ENCODE measurements at places on chromosomes 4 and X.

DNA sequence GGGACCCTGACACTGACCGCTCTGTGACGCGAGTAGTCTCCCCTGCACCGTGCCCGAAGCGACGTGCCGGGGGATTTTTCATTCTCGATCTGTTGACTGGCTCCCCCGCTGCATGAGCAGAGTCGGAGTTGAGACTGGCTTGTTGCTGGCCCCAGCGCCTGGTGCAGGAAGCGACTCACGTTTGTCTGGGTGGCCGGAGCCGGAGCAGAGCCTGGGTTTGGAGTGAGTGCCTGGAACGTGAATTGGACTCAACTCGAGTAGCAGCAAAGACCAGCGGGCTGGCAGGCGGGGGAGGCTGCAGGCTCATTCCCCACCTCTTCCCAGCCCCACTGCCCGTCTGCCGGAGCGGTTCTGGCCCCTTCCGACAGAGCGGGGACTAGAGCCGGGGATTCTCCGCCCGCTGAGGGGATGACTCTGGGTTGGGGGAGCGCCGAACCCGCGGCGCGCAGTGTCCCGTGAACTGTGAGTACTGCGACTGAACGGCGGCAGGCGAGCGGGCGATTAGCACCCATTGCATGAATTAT lies 554 bp downstream of the PCDH7 start:
- no peak for DNase-seq

DNA sequence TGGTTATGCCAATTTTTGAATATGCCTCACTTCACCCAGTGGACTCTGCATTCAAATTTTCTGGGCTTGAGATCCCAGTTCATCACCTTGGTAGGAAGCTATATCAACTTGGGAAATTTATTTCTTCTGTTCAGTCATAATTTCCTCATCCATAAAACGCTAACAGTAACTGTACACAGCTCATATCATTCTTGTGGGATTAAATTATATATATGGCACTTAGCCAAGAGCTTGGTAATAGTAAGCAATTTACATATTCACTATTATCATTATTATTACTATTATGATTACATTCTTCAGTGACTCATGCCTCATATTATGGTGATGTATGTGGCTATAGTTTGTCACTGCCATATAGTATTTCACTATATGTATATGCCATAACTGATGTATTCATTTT lies 177.6 kb downstream of the CPE start:
- DNase-seq = no peak

DNA sequence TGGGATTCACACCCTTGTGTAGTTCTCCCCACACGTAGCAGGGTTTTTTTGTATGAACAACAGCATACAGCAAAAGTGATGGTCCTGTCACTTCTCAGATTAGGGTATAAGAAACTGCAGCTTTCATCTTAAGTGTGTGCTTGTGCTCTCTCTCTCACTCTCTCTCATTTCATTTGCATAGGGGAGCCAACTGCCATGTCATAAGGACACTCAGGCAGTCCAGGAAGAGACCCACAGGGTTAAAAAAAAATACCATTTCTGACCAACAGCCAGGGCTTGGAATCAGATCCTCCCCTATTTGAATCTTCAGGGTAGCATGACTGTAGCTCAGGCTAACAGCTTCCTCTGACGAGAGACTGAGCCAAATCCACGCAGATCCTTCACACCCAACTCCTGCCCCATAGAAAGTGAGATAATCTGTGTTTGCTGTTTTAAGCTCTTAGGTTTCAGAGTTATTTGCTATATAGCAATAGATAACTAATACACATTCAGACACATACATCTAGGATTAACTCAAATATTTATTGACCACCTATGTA lies 331.2 kb downstream of the PAPSS1 start:
- DNase-seq = no peak

DNA sequence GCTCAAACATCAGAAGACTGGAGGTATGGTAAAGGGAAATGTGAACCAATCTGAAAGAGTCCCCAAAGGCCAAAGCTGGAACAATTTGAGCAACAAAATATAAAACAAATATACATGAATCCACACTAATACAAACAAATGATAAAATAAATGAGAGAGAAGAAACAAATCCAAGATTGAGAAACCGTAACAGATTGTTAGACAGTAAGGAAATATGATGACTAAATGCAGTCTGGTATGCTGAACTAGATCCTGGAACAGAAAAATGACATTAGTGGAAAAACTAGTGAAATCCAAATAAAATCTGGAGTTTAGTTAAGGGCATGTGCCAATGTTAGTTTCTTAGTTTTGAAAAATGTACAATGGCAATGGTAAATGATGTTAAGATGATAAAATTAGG lies 15.9 kb downstream of the PPA2 start:
- DNase-seq = no peak

GRCh38 chr4:52586069-52586468 lies 73.0 kb downstream of the USP46 start:
- no peak for DNase-seq

DNA sequence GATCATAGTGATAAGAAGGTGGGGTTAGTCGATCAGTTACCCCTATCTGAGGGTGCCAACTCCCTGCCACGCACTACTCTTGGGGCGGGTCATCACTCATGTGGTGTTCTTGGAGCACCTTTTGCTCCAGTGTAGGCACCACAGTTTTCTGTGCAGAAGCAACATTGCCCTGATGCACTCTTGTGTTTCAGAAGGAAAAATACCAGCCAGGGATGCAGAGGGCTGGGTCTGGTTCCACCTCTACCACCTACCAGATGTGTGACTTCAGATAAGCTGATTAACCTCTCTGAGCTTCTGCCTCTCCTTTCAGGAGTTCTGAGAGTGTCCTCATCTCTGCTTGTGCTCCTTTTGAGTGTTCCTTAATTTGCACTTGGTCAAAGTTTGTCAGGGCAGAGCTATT lies 29.9 kb upstream of the PROM1 start:
- no peak for DNase-seq

DNA sequence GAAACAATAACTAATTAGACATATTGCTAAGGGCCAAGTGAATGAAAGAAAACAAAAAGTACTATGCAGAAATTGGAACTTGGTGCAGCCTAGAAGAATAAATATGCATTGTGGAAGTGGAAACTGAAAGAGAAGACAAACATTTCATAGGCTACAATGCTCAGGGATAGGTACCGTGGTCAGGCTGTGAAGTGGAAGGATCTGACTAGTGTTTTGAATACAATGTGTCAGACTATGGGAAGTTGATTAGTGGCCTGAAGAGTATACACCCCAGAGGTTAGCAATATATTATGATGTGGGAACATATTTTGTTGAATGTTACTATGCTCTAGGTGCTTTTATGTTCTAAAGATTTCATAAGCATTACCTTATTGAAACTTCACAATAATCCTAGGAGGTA lies 36.8 kb downstream of the GPRIN3 start:
- no peak for DNase-seq

GRCh38 chr4:170736710-170737109 lies 647.0 kb upstream of the AADAT start:
- no peak for DNase-seq

DNA sequence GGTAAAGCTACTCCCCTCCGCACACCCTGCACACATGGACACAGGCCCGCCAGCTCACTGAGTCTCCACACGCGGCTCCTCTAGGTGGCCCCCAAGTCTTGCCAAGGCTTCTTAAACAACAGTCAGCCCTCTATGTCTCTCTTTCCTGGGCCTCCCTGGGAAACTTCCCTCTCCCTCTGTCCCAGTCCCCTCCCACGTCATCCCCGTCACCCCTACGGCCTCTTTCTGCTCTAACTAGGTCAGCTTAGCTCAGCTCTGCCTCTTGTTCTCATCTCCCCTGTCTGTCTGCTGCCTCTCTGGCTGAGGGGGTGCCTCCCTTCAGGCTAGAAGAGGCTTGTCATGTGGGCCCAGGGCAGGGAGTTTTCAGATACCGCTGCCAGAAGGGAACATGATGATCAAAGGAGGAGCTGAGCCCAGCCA lies 38.8 kb downstream of the SEPTIN6 start:
- peak; percentile 69 for DNase-seq

GRCh38 chrX:133574716-133575115 lies 159.4 kb upstream of the GPC4 start:
- DNase-seq = no peak

- no peak for DNase-seq
Measured at GRCh38 chrX:133666256-133666655, 251.0 kb upstream of the GPC4 start.

DNA sequence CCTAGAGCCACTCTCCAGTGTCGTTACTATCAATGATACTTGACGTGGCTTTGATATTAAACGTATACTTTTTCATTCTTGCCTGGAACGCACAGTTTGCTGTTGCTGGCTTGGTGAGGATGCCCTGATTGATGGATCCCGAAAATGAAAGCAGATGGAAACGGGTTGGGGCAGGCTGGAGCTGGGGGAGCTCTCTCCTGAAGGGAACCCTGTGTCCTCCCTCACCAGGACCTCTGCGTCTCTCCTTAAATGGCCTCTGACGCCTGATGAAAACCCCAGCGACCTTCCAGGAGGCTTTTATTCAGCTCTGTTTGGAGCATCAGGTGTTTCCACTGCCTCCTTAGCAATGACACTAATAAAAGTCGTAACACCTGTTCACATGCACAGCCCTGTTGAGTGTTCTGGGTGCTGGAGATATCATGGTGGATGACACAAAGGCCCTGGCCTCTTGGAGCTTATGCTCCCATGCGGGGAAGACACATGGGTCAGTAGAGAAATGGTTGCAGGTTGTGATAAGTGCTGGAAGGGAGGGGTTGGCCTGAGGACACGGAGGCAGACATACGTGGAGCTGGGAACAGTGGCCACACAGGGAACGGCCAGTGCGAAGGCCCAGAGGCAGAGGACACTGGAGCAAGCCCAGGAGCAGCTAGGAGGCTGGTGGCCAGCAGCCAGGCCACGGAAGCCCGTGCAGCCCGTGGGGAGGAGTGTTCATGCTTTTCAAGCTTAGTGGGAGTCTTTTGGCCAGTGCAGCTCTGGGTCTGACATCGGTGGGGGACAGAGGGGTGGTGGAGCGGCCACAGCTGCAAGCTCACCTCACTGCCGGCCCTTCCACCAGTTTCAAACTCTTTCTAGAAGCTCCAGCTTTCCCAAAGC lies 7.5 kb downstream of the MSANTD1 start:
- DNase-seq = peak; percentile 33

DNA sequence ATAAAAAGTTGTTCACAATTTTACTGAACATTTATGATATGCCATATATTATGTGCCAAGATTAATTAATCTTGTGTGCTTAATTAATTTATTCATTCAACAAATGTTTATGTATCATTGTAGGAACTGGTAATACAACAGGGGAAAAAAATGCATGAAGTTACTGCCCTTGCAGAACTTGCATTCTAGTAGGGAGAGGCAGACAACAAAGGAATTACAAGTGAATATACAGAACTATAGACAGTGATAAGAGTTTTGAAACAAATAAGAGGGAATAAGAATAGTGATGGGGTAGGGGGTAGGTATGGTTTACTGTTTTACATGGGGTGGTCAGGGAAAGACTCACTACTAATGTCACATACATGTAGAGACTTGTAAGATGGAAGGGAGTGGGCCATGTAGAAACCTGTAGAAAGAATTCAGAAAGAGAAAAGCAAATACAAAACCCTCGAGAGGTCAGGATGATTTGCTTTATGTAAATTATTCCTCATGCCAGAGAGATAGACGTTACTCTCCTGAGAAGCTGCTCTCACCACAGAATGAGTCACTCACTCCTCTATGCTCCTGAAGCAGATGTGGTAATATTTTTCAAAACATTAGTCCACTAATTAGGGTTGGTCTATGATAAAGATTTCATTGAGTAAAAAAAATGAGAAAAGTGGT lies 855.0 kb upstream of the GRID2 start:
- DNase-seq = no peak

GRCh38 chrX:75365243-75365975 lies 91.5 kb downstream of the UPRT start:
- DNase-seq = no peak

DNA sequence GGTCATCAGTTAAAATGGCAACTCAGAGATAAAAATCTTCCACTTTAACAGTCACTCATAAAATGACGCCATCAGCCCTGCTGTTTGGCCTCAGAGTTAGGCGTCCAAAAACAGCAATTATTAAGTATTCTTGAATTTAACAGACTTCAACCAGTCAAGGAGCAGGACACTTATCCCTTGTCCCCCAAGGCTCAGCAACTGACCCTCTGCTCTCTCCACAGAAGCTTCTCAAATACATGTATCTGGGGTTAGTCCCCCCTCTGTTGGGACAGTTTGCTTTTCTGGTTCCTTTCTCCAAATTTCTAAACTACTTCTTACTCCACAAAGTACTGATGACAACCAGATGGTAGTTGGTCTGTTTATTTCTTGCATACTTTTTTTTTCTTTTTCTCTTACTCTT lies 54.4 kb downstream of the SOD3 start:
- DNase-seq = no peak

DNA sequence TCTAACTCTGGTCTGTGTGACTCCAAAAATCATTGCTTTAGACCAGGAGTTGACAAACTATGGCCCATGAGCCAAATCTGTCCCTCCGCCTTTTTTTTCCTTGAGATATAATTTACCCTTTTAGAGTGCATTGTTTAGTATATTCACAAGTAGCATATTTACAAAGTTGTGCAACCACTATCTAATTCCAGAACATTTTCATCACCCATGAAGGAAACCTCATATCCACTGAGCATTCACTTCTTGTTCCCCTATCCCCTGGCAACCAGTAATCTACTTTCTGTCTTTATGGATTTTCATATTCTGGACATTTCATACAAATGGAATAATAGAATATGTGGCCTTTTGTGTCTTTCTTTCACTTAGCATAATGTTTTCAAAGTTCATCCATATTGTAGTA lies 67.4 kb upstream of the CITED1 start:
- no peak for DNase-seq

DNA sequence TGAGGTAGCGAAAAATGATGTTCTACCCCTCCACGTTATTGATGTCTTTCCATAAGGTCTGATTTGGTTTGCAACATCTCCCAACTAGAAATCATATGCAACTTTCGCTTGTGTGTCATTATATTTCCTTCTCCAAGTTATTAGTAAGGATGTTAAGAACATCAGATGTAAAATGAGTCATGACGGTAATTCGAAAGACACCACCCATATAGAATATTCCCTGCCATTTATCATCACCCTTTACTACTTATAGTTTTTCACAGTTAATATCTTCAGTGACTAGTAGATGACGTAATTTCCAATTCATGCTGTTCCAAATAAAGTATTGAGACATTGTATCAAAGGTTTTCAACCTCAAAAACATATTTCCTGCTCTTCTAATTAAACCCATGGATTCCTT lies 146.7 kb upstream of the MAP3K15 start:
- no peak for DNase-seq

GRCh38 chr4:100079264-100079663 lies 111.0 kb downstream of the DDIT4L start:
- DNase-seq = no peak

All from sciatic nerve (tissue), 2 donors.